Right cardiac atrium (tissue), 5 donors: ENCODE measurements at places on chromosomes 12 and 14. TPM values are rescaled to one million over a fixed set of nuclear protein-coding genes. Genes with fewer than 3 reads are reported as not detected.

ART4 gene
- total RNA-seq: 9.9 TPM

LRRC23 gene
- total RNA-seq: 11.6 TPM

PRKD1 gene
- total RNA-seq: 8.5 TPM

SLC25A21 gene
- total RNA-seq: 1.9 TPM

KRT77 gene
- total RNA-seq: not detected

RHOJ gene
- 20.3 TPM for total RNA-seq

RD3L gene
- total RNA-seq: 32.1 TPM

CRIP1 gene
- total RNA-seq: 161 TPM

SLC35F4 gene
- total RNA-seq: not detected

SLC35E3 gene
- 5.2 TPM for total RNA-seq

ALKBH1 gene
- 7.2 TPM for total RNA-seq

DTX1 gene
- total RNA-seq: 3.1 TPM

GLT8D2 gene
- total RNA-seq: 13.8 TPM

EMP1 gene
- 401 TPM for total RNA-seq

NOC4L gene
- 9.0 TPM for total RNA-seq

PMCH gene
- total RNA-seq: not detected

TMEM233 gene
- 0.42 TPM for total RNA-seq

PIK3C2G gene
- not detected for total RNA-seq

KLRD1 gene
- 3.1 TPM for total RNA-seq

ABCC9 gene
- 60.9 TPM for total RNA-seq

LRP1-AS gene
- total RNA-seq: not detected

LPAR5 gene
- total RNA-seq: 2.4 TPM

SRSF9 gene
- 43.5 TPM for total RNA-seq

KCNJ8 gene
- 37.9 TPM for total RNA-seq

TMEM52B gene
- total RNA-seq: not detected

C12orf54 gene
- total RNA-seq: not detected

CCDC177 gene
- total RNA-seq: not detected

NR1H4 gene
- total RNA-seq: 0.17 TPM
